ENCODE measurements at places on chromosomes 5 and 9. TPM values are rescaled to one million over a fixed set of nuclear protein-coding genes. Genes with fewer than 3 reads are reported as not detected.
A peak's percentile ranks its signal among the peaks of the same experiment; 100 is the strongest.

Gene SH3PXD2B
- total RNA-seq: 0.23 TPM

Gene SHISAL2B
- total RNA-seq: not detected

Gene TCERG1
- 86.5 TPM for total RNA-seq

- H3K27me3 ChIP-seq: peaks cover 7% of the 10 kb centered on the region
- no peak overlapping the region for H3K27ac ChIP-seq
- no peak overlapping the region for H3K4me3 ChIP-seq
Observed at GRCh38 chr9:122367774-122368460, 2.9 kb upstream of the PTGS1 start.

DNA sequence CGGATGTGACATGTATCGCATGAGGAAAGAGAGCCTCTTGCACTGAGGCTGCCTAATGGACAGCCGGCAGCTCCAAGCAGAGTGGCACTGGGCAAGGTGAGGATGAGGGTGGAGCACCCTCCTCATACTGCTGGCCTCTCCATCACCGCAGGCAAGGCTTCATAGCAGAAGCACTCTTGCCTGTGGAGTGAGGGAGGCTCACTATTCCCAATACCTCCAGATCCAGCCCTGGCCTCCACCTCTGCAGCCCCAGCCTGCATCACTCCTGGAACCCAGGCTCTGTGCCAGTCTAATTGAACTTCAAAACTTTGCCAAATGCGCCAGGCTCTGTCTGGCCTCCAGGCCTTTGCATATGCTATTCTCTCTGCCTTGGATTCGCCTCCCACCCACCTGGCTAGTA lies 29.7 kb upstream of the ARAP3 start:
- H3K27me3 ChIP-seq: peaks cover 10% of the 10 kb centered on the region
- H3K36me3 ChIP-seq: no peaks in the 10 kb centered on the region
- no peak for DNase-seq
- H3K4me1 ChIP-seq: no peaks in the 10 kb centered on the region

- no peaks in the 10 kb centered on the region for H3K4me1 ChIP-seq
- no peak for DNase-seq
- no peaks in the 10 kb centered on the region for H3K36me3 ChIP-seq
- no peak overlapping the region for H3K27ac ChIP-seq
Observed at GRCh38 chr5:3893527-3893926, 297.9 kb downstream of the IRX1 start.

- H3K36me3 ChIP-seq: no peaks in the 10 kb centered on the region
- peaks cover 27% of the 10 kb centered on the region for H3K4me1 ChIP-seq
- H3K4me3 ChIP-seq: peak overlapping the region; percentile 29
Observed at GRCh38 chr9:105858006-105858690, 163.8 kb downstream of the TMEM38B start.
